ENCODE measurements at places on chromosomes 2 and 18.

DNA sequence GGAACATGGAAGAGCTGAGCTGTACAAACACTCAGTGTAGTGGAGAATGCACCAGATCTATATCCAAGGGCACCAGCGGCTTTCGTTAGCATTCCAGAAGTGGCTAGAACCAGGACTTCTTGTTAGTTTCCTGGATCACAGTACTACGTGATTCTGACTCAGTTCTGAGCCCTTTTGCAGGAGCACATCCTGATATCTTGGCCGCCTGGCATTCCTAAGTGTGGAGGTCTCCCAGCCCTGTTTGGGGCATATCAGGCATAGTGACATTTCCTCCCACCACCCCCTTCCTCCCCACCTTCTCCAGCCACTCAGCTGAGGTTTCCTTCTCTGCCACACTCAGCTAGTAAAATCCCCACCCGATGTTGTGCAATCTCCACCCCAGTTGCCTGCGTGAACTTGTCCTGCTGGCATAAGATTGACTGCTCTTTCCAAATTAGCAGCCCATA, 63.4 kb downstream of the BMP10 start:
- no peak for DNase-seq

GRCh38 chr2:207311316-207312005, 145.7 kb upstream of the KLF7 start:
- no peak for DNase-seq

GRCh38 chr2:113124984-113125855, 2.2 kb upstream of the IL1RN start:
- no peak for DNase-seq

DNA sequence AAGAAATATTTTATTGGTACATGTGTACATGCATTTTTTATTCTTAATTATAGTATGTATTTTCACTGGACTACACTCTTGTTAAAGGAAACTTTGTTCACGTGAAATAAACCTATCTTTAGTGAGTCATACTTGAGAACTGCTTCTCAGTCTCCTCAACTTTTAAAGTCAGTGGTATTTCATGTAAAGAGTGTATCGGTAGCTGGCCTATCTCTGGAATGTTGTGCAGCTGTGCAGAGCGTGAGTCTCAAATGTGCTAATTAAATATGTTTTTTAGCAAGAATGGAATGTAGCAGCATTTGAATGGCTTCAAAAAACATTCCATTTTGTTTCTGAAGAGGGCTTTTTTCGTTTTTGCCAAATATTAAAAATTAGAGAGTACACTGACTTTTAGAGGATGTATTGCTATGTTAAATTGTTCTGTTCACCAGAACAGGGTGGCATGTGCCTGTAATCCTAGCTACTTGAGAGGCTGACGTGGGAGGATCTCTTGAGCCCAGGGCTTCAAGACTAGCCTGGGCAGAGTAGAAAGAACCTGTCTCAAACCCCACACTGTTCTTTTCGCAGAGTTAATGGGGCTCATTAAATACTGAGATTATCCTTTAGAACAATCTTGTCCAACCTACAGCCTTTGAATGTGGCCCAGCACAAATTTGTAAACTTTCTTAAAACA, 14.3 kb downstream of the SPTBN1 start:
- no peak for DNase-seq

GRCh38 chr18:48910972-48911545, 39.7 kb downstream of the SMAD7 start:
- DNase-seq = no peak

DNA sequence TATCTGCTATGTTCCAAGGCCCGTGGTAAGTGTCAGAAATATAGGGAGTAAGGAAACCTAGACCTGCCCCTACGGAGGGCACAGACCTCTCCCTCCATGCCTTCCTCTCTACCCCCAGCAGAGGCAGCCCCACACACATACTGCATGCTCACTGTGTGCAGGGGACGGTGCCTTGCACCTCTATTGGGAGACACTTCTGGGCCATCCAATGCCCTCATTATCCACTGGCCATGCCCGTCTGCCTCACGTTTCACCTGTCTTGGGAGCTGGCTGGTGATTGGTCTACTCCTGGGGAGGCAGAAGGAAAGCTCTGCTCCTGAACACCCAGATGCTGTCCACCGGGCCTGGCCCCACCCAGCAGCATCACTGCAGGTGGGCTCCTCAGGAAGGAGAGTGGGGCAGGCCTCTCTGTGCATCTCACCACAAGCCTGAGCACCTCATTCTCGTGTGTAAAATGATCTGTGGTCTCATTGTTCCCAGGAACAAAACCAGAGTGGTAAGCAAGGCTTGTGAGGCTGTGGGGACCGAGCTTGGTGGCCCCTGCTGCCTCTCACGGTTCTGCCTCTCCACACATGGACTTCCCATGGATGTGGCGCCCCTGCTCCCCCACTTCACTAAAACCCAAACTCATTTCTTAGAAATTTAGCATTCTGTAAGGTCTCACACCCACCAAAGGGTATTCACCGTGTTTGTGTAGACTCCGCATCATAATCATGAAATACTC, 312.5 kb upstream of the HS6ST1 start:
- DNase-seq = peak; percentile 35

DNA sequence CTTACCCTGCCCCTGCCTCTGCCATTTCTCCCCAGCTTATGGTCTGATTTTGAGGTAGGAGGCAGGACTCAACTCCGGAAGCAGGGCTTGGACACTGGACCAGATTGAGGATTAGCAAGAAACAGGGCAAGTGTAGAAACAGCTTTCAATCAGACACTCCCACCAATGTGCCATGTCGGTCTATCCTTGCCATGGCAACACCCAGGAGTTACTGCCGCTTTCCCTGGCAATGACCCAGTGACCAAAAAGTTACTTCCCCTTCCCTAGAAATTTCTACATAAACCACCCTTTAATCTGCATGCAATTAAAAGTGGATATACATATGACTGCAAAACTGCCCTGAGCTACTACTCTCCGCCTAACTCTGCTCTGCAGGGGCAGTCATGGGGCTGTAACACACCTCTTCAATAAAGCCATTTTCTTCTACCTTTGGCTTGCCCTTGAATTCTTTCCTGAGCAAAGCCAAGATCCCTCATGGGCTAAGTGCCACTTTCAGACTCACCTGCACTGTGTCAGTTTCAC, 156.7 kb downstream of the LPIN1 start:
- DNase-seq = no peak

GRCh38 chr2:159080641-159081040, 112.2 kb downstream of the TANC1 start:
- DNase-seq = no peak

DNA sequence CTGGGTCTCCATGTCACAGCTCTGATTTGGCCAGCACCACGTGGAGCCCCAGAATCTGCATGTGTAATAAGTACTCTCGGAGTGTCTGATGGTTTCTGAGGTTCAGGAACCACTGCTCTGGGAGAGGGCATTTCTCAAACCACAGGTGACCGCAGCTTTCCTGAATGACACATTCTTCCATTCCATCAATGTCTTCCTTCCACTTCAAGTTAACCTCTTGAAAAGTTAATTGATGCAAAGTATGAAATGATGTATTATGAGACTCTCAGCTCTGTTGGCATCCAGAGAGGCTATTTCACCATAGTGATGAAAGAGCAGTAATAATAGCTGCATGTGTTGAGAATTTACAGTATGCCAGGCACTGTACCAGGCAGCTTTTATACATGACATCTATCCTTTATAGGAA, 61.3 kb upstream of the CRIM1 start:
- no peak for DNase-seq

DNA sequence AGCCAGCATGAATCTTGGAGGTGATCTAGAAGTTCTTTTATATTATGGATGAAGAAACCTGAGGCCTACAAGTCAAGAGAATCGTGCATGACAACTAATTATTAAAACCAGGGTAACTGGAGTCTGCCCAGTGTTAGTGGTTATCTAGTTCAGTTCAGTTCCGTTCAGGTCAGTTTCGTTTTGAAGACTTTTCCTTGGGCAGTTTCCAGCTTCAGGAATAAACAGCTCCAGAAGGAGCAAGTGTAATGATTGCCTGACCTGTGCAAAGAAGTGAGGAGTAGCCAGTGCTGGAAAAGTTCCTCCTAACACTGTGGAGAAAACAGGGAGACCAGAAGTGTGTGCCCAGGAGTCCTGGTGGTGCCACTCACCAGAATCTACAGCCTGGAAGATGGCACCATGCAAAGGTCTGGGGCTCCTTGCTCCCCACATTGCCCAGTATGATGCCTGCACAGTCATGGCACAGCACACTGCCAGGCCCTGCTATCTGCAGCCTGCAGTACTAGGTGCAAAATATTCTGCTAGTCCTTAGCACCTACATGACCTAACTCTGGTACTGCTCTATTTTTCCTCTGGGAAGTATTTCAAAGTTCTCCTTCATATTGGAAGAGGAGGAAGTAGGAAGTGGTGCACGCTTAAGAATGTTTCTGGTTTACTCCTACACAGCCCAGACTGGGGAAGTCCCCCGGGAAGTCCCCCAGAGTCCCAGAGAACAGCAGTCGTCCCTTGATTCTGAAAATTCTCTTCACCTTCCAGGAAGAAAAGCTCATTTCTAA, 65.8 kb downstream of the SUMO1 start:
- no peak for DNase-seq

- no peak for DNase-seq
These were observed 284.9 kb downstream of the OSR1 start for GRCh38 chr2:19073522-19073921.

DNA sequence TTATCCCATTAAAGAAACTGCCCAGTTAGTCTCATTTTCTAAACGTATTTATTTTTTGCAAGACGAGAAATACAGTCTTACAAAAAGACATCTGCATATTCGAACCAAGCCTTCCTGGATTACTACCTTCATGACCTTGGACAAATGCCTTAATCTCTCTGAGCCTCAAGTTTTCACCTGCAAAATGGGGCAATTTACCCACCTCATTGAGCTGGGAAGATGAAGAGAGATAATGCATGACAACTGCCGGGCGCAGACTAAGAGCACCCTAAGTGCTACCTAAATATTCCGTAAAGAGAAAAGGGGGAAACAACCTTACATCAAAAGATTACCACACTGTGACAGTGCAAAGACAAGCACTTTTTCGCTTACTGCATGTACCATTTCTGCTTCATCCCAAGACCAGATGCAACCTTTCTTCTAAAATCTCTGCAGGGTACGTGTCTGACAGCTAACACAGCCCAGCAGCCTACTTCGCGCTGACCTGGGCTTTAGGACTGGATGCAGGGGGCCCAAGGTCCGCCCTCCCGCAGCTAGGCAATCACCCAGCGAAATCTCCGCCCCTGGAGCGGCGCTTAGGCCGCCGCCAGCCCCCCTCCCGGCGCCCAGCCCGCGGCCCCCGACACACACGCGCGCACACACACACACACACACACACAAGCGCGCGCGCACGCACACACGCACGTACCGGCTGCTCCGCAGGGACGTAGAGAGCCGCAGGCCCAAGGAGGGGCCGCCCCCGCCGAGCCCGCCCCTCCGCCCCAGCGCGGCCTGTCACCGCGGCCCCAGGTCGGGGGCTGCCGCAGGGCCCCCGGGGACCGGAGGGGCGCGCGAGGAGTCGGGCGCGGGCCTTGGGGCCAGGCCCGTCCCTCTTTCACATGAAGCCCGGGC, 766 bp downstream of the MAP3K2 start:
- DNase-seq = peak; percentile 49

- DNase-seq = no peak
These were observed 874 bp downstream of the WDR43 start for GRCh38 chr2:28895189-28895893.

- no peak for DNase-seq
These were observed 26.7 kb upstream of the TGFA start for GRCh38 chr2:70580352-70580751.

DNA sequence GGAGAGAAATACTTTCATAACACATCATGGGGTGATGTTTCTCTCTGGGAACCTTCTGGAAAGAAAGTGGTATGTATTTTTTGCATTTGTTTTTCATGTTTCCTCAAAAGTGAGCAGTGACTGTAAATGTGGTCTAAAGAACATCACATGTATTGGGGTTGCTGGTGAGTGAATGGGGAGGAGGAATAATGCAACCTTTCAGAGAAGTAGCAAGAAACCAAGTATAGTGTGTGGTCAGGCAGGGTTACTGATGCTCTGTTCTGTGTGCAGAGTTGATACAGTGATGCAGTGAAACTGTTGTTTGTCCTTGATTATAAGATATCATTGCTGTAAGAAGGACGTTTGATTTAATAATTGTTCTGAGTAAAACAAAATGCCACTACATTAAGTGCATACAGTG, 24.1 kb downstream of the ADNP2 start:
- no peak for DNase-seq

DNA sequence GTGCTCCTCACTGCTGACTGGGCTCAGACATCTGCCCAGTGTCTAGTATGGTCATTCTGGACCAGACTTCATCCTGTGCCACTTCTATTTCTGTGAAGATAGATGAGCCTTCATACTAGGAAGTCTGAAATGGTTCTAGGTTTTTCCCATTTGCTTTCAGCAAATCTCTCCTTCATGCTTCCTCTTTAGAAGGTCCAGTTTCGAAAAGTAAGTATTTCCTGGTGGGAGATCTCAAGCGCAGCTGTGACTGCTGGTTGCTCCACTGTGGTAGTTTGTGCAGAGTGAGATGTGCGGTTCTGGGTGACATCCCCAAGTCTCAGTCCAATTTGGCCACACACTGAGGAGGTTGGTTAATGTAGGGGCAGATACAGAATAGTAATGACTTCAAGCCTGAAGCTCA, 14.4 kb downstream of the IL36B start:
- no peak for DNase-seq

DNA sequence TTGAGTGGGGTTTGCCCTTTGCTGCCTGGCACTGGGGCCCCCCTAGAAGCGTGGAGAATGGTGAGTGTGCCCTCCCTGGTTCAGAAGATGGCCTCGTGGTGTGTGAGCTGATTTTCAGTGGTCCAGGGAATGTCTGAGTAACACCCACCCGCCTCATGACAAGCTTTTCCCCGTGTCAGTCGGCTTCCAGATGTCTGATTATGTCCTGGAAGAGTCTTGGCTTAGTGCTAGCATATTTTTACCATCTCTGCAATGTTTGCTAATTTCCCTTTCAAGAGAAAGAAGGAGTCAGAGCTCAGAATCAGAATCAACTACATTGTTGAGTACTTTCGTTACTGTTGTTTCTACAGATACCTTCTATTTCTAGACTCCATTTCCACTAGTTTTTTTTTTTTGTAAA, 214.7 kb downstream of the SEPTIN10 start:
- DNase-seq = no peak

- DNase-seq = no peak
These were observed 113.0 kb upstream of the COPS8 start for GRCh38 chr2:236972491-236973342.

Data from NCI-H2107 (cell line).